ENCODE measurements at places on chromosomes 11 and 22.

DNA sequence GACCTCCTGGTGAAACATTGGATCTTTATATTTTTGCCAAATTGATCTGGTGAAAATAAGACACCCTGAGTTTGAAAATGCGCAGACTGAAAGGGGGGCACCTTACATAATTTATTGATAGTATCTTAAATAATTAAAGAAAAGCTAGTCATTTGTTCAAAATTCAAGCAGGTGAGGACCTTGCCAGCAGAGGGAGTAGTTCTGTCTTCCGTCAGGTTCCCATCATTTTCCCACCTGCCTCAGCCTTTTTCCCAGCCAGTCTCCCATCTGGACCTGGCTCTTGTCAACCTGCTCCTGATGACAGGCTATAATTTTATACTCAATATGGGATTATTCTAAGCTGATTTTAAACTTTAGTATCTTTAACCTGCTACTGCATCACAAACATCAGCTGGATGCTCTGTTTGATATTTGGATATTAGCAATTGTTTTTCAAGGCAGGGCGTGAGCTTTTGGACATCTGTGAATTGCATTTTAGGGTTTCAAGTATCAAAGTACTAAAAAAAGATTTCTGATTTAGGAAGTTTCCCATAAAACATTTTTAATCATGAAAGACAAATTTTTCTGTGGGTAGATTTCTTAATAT lies 132.0 kb downstream of the ELP4 start:
- H3K36me3 ChIP-seq: no peaks in the 10 kb centered on the region
- no peak overlapping the region for H3K4me3 ChIP-seq
- H3K27ac ChIP-seq: no peak overlapping the region
- peak; percentile 19 for DNase-seq
- no peaks in the 10 kb centered on the region for H3K27me3 ChIP-seq
- peaks cover 3% of the 10 kb centered on the region for H3K4me1 ChIP-seq

- H3K27me3 ChIP-seq: peaks cover 48% of the 10 kb centered on the region
- no peak overlapping the region for H3K4me3 ChIP-seq
- DNase-seq: no peak
- H3K4me1 ChIP-seq: no peaks in the 10 kb centered on the region
- no peak overlapping the region for H3K27ac ChIP-seq
- H3K36me3 ChIP-seq: no peaks in the 10 kb centered on the region
Measured at GRCh38 chr11:72605973-72606747, 68.1 kb downstream of the PDE2A start.

- no peaks in the 10 kb centered on the region for H3K36me3 ChIP-seq
- H3K4me3 ChIP-seq: no peak overlapping the region
- peaks cover 2% of the 10 kb centered on the region for H3K4me1 ChIP-seq
- peaks cover 41% of the 10 kb centered on the region for H3K27me3 ChIP-seq
- no peak for DNase-seq
- no peak overlapping the region for H3K27ac ChIP-seq
Measured at GRCh38 chr22:30158277-30158676, 78.0 kb downstream of the HORMAD2 start.

GRCh38 chr11:88480223-88480622 lies 142.7 kb upstream of the CTSC start:
- DNase-seq: no peak
- no peaks in the 10 kb centered on the region for H3K27me3 ChIP-seq
- H3K36me3 ChIP-seq: no peaks in the 10 kb centered on the region
- no peak overlapping the region for H3K27ac ChIP-seq
- H3K4me3 ChIP-seq: no peak overlapping the region

DNA sequence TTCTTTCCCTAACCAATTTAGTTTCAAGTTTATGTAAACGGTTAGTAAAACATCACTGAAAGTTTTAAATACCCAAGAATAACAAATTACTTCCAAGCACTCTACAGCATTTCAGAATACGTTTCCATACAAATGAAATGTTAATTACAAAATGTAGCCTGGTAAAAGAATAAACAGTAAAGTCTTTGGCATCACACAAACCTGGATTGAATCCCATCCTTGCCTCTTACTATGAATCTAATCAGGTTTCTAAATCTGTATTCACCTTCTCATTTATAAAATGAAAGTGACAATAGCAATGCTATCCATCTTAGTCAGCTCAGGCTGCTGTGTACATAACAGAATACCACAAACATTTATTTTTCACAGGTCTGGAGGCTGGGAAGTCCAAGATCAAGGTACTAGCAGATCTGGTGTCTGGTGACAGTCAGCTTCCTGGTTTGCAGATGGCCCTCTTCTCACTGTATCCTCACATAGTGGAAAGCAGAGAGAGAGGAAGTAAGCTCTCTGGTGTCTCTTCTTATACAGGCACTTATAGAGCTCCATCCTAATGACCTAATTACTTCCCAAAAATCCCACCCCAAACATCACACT lies 19.2 kb downstream of the FAM168A start:
- H3K4me1 ChIP-seq: peaks cover 14% of the 10 kb centered on the region
- no peak for DNase-seq
- no peaks in the 10 kb centered on the region for H3K27me3 ChIP-seq
- no peak overlapping the region for H3K4me3 ChIP-seq
- H3K36me3 ChIP-seq: peaks cover 11% of the 10 kb centered on the region

GRCh38 chr11:64633555-64634159 lies 42.6 kb downstream of the SLC22A12 start:
- H3K4me3 ChIP-seq: no peak overlapping the region
- H3K27ac ChIP-seq: no peak overlapping the region
- no peaks in the 10 kb centered on the region for H3K36me3 ChIP-seq

GRCh38 chr22:42296381-42296853 lies 26.0 kb upstream of the TCF20 start:
- peaks cover 27% of the 10 kb centered on the region for H3K4me1 ChIP-seq
- peaks cover 10% of the 10 kb centered on the region for H3K27me3 ChIP-seq
- H3K4me3 ChIP-seq: no peak overlapping the region
- H3K27ac ChIP-seq: no peak overlapping the region
- no peaks in the 10 kb centered on the region for H3K36me3 ChIP-seq

All from progenitor cell of endocrine pancreas (in vitro differentiated cells).